ENCODE measurements at places on chromosomes 2 and 18. TPM values are rescaled to one million over a fixed set of nuclear protein-coding genes. Genes with fewer than 3 reads are reported as not detected.

GRCh38 chr2:164061129-164061746 is 325.4 kb upstream of the FIGN start:
- DNase-seq: no peak

The PROM2 gene
- polyA plus RNA-seq: 26.4 TPM

The ALK gene
- 0.60 TPM for polyA plus RNA-seq

DNA sequence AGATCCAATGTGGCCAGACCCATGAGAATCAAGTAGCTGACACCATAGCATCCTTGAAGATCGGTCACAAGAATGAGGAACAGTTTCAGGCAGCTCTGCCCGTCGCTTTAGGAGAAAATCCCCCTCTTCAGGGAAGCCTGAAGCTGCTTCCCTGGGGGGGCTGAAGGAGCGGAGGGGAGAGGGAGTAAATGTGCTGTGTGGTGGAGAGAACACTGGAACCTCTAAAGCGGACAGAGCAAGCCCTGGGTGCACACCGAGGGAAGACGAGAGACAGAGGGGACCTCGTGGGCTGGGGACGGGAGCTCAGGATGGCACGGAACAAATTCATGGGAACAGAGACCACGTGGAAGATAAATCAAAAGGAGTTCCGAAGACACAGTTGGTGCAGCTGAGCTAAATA is 154.3 kb downstream of the NDUFA10 start:
- no peak for DNase-seq

DNA sequence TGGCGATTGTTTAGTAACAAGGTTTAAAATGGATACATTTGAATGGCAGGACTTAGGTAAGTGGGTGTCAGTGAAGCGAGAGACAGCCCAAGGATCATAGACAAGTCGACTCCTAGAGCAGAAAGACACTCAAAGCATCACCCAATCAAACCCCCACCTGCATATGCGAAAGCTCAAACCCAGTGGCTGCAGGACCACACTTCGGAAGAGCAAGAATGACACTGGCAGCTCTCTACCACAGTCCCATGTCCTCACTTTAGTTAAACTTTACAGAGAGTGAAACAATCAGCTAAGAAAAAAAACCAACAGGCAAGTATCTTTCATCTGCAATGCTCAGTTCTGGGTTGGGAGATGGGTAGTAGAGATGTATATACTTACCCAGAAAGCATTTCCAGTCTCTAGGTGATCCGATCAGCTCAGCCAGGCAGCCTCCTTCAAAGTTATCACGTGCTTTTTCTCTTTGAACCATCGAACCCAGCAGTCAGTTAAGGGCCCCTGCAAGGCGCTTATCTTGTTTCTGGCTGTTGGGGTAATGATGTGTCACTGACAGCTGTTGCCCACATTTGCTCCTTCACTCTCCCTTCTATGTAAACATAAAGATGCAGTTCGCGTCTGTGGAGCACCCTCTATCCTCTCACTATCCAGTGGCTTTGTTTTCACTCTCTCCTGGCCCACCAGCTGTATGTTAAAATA is 357.5 kb upstream of the ID2 start:
- no peak for DNase-seq

GRCh38 chr18:57957210-57957609 is 86.8 kb upstream of the NEDD4L start:
- DNase-seq: no peak

DNA sequence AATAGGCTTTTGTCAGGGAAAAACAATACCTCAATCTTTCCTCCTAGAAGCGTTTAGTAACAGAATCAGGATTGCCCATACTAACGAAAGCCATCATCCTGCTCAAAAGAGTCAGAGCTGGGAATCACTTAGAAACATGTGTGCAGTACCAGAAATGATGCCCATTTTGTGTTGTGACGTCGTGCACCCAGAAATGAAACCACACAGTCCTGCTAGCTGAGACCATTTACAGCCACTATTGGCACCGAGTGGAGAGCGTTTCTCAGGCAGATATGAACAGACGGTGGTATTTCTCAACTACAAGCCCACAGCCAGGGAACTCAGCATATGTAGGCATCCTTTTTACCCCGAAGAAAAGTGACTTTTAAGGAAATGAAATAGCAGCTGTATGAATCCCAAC is 284.3 kb upstream of the LRATD1 start:
- DNase-seq: no peak
